ENCODE measurements at places on chromosomes 1 and 21. TPM values are rescaled to one million over a fixed set of nuclear protein-coding genes. Genes with fewer than 3 reads are reported as not detected.

PIGR gene
- not detected for total RNA-seq

ZBTB37 gene
- total RNA-seq, result 3.6 TPM

DPM3 gene
- total RNA-seq, result 29.2 TPM

GAS5 gene
- total RNA-seq, result 416 TPM

DENND2D gene
- total RNA-seq, result 1.3 TPM

EPHA2 gene
- total RNA-seq, result 130 TPM

FLG gene
- total RNA-seq, result not detected
